ENCODE measurements at places on chromosomes 11 and 22.
A peak's percentile ranks its signal among the peaks of the same experiment; 100 is the strongest.

DNA sequence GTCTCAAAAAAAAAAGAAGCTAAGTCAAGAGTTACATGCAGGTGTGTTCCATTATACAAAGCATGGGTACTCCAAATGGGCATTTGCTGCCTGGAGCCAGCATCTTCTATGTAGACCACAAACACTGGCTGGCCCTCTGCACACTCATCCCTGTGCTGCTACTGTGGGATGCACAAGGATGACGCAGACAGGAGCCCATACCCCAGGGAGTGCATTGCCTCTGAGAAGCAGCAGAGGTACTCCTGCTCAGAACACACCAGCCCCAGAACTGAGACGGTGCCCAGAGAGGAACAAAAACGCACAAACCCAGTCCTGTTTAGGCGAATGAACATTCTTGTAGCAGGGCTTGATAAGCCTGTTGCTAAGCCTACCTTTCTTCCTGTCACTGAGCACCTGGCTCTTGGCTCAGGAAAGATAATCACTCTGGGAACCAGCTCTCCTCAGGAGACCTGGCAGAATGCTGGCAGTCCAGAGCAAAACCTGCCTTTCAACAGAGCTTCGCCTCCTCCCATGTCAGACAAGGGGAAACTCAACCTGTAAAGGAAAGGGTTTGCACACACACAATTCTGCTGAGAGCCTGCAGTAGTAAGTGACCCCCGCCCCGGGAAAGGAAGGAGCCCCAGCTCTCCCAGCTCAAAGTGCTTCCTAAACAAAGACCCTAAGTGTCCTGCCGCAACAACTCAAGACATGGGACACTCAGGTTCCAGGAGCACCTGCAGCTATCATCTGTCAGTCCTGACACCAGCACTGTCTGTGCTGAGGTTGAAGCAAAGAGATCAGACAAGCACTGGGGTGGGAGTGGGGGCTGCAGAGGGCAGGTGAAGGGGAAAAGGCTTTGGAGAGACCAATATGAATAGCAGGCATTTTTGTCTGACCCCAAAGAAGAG is 145.7 kb downstream of the TENM4 start:
- no peak for DNase-seq

GRCh38 chr11:91587131-91587530 is 637.5 kb upstream of the FAT3 start:
- DNase-seq = no peak

DNA sequence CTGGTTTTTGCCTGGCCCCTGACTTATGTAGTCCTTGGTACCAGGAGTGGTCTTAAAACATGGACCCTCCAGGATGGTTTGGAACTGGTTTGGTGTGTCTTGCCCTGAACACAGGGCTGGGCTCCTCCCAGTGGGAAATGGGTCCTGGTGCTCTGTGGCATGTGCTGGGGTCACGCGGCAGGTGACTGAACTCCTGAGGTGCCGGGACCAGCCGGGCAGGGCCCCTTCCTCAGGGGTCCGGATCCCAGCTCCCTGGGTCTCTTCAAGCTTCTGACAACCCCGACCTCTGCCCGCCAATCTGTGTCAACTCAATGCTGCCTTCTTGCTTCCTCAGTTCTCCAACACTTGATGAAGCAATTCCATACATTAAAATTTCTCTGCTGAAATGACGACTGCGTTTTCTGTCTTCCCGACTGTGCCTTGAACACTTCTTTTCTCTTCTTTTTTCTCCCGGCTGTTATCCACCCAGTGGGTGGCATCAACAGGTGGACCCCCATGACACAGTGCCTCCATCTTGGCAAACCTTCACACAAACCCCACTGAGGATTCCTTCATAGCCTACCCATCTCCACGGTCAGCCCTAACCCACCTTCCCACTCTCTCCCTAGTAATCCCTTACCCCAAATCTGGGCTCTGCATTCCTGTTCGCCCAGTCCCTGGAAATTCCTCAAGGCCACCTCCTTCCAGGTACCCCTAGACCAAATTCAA is 4.4 kb downstream of the IFT27 start:
- no peak for DNase-seq

- DNase-seq = no peak
Measured at GRCh38 chr11:20066013-20066782, 94.1 kb downstream of the DBX1 start.

- no peak for DNase-seq
Measured at GRCh38 chr22:46776876-46777608, 14.6 kb downstream of the TBC1D22A start.

DNA sequence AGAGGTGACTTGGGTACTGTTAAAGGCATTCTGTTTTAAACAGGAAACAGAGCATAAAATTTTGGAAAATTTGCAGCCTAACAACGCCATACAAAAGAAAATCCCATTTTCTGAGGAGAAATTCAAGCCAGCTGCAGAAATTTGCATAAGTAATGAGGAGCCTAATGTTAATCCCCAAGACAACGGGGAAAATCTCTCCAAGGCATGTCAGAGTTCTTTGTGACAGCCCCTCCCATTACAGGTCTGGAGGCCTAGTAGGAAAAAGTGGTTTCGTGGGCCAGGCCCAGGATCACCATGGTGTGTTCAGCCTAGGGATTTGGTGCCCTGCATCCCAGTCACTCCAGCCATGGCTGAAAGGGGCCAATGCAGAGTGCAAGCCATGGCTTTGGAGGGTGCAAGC is 1333.1 kb upstream of the TENM4 start:
- DNase-seq = no peak

- DNase-seq = peak; percentile 3
Measured at GRCh38 chr11:9972989-9973388, 309.1 kb downstream of the SWAP70 start.

GRCh38 chr11:2223153-2223794 is 47.1 kb downstream of the ASCL2 start:
- no peak for DNase-seq

- no peak for DNase-seq
Measured at GRCh38 chr11:100887659-100888058, 200.6 kb downstream of the ARHGAP42 start.

DNA sequence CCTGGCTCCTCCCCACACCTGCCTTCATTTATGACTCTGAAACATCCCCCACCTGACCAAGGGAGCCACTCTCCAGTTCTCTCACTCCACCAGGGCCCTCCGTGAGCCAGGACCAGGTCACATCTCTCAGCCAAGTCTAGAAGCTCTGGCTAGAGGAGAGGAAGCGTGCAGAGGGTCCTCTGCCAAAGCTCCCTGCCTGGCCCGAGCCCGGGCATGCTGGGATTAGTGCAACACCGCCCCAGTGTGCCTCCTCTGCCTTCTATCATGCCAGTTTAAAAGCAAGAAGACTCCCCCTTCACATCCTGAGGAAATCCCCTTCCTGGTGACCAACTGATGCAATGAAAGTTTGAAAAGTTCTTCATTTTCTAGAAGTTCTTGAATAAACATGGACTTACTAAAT is 23.5 kb downstream of the TP53AIP1 start:
- DNase-seq = no peak

- DNase-seq = no peak
Measured at GRCh38 chr11:131198161-131199014, 172.0 kb upstream of the NTM start.

DNA sequence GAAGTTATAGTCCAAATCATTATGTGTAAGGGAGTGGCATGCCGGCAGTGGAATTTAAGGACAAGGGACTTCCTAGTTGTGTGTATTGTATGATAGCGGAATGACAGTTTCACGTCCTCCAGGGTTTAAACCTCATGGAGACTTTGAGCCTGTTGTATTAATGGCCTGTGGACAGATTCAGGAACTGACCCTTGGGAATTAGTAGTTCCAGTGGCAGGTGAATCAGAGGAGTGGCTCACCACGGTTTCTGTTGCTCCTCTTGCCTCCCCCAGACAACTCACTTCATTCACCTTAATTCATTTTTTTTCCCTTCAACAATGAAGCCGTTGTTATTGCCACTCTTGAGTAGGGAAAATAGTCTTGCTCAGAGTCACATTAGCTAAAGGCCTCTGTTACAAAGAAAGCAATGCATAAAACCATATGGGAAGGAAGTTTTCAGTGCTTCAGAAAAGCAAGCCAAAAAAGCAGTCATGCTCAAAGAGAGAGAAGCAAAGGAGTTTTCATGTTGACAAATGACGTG is 22.6 kb downstream of the AMOTL1 start:
- DNase-seq = no peak

GRCh38 chr22:50713008-50713385 is 25.0 kb upstream of the ACR start:
- no peak for DNase-seq

DNA sequence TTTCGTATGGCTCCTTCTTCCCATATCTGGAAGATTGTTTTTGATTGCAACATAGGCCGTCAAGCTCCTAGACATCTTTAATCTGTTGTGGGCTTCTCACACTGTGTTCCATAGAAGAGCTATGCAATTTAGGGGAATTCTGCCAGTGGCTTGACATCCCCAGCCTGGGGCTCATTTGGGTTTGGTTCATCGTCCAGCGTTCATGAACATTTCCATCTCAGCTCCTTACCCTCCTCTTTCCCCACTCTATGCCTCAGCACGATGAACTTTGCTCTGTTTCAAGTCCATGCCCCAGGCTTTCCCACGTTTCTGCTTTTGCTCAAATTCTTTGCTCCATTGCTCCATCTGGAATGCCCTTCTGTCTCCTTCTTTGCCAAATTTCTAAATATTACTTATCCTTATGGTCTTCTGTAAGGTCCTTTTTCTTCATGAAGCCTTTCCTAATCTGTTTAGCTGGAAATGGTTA is 26.1 kb upstream of the CLMP start:
- no peak for DNase-seq

DNA sequence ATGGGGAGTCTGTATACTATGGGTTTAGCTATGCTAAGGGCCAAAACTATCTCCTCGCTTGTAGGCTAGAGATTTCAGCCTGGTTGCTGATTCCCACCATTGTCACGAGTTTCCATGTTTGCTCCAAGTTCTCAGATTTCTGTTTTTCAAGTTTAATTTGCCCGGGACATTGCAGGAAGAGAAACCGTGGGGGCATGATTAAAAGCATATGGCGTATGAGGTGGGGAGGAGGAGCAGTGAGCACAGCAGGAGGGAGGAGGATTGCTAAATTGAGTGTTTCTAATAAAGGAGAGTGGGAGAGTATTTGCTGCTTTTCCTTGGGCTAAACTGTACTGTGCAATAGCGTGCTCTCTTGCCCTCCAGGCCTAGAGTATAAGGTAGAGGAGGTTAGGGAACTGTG is 558.4 kb downstream of the METTL15 start:
- DNase-seq = no peak

GRCh38 chr11:2449548-2450320 is 4.9 kb downstream of the KCNQ1 start:
- no peak for DNase-seq

- DNase-seq = no peak
Measured at GRCh38 chr22:28183078-28183860, 264.2 kb upstream of the PITPNB start.

DNA sequence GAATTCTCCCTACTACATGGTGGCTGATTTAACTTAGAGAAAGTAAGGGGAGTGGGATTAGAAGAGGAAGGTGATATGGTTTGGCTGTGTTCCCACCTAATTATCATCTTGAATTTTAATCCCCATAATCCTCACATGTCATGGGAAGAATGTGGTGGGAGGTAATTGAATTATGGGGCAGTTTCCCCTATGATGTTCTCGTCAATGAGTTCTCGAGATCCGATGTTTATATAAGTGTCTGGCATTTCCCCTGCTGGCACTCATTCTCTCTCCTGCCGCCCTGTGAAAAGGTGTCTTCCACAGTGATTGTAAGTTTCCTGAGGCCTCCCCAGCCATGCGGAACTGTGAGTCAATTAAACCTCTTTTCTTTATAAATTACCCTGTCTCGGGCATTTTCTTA is 169.3 kb downstream of the CASP12 start:
- DNase-seq = no peak

DNA sequence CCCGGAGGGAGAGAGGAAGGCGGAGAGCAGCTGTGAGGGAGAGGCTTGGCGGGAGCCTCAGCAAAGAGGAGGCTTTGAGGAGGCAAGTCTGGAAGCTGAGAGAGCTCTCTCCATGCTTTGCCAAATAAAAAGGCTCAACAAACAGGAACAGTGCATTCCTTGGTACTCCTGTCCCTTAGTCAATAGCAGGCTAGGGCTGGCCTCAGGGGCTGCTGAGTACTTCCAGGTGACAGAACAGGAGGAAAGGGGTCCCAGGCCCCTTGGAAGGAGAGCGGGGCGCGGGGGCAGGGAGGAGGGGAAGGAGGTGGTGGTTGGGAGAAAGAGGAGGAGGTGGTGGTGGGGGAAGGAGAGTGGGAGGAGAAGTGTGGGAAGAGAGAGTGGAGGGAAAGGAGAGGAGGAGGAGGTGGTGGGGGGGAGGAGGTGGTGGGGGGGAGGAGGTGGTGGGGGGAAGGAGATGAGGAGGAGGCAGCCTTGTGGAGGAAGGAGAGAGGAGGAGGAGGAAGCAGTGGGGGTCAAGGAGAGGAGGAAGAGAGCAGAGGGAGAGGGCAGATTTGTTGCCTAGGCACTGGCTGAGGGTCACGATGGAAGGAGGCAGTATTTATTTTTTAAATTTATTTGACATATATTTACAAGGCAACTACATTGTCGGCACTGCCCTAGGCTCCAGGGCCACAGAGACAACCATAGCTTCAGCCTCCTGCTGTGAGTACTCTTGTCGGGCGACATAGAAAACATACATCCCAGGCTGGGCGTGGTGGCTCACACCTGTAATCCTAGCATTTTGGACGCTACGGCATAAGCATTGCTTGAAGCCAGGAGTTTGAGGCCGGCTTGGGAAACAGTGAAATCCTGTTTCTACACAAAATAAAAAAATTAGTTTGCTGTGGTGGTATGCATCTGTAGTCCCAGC is 74.2 kb upstream of the ZBED5 start:
- no peak for DNase-seq

Data from GF-D8 (cell line).